DMS53 (cell line): ENCODE measurements at places on chromosomes 2 and 18.

- no peak for DNase-seq
Observed at GRCh38 chr2:62147610-62148301, 48.2 kb upstream of the B3GNT2 start.

DNA sequence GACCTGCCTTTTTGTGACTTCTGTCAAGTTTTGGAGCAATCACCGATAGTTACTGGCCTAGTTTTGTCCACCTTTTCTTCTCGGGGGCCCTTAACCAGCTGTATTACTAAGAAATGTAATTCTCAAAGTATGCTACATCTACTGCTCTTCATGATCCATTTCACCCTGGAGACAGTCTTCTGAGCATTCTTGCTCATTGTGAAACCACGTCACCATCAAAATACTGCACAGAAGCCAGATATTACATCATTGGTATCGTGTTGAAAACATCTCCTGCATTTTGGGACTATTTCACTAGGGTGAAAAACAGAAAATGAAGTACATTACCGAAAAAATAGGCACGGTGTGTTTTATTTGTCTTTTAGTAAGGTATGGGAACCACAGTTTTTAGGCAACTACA is 11.7 kb downstream of the LYPD6B start:
- DNase-seq, result no peak

DNA sequence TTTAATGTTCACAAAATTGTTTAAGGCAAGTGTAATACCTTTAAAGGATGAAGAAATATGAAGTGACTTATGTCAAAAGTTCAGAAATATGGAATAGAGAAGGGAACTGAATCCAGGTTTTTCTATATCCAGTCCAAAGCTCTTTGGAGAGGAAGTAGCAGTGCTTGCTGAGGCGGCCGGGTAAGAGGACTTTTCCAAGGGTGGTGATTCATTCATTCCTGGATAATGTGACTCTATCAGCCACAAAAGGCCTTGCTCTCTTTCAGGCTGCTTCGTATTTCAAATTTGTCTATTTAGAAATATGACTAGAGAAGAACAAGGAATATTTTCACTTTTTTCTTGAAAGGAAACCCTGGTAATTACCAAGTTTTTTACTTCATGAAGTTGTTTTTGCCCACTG is 830.1 kb upstream of the ZEB2 start:
- no peak for DNase-seq

- no peak for DNase-seq
Observed at GRCh38 chr2:25620077-25620476, 53.3 kb downstream of the DTNB start.

DNA sequence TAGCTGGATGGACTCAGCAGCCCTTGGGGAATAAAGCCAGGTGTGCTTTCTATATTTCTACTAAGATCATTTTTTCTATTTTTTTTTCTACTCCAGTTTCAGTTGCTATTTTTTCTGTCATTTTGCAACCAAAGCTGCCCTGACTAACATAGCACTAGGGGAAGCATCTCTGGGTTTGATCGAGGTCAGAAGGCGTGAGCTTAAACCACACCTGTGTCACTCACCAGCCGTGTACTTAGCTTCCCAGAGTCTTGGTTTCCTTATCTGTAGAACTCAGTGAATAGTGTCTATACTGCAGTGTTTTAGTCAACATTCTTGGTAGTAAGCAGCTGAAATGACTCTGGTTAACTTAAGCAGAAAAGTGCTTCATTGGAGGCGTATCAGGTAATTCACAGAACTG is 489.6 kb upstream of the SPRED2 start:
- DNase-seq, result no peak

GRCh38 chr2:12287220-12287751 is 429.4 kb upstream of the TRIB2 start:
- DNase-seq, result no peak

DNA sequence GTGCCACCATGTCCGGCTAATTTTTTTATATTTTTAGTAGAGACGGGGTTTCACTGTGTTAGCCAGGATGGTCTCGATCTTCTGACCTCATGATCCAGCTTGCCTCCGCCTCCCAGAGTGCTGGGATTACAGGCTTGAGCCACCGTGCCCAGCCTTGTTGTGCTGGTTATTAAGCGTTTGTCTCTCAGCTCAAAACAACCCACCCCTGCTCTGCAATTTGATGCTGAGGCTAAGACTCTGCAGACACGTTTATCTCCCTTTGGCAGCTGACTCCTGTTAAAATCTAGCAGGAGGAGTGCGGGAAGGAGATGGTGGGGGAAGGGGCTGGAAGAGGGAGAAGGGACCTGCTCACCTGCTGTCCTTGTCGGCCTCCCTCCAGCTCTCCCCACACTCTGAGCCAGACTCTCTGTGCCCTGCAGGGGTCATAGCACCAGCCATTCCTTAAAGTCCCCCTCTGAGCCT is 29.9 kb upstream of the IMPA2 start:
- DNase-seq, result peak; percentile 85

DNA sequence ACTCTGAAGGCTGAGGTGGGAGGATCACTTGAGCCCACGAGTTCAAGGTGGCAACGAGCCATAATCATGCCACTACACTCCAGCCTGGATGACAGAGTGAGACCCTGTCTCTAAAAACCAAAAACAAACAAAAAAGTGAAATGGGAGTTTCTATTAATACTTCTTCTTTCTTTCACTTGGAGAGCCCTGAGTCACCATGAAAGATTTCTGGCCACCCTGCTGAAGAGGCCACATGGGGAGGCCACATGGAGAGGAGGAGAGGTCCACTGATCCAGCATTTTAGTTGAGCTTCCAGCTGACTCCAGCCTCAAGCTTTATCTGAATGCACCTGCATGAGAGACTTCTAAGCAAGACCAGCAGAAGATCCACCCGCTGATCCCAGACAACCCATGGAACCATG is 74.2 kb upstream of the LAPTM4A start:
- peak; percentile 6 for DNase-seq

DNA sequence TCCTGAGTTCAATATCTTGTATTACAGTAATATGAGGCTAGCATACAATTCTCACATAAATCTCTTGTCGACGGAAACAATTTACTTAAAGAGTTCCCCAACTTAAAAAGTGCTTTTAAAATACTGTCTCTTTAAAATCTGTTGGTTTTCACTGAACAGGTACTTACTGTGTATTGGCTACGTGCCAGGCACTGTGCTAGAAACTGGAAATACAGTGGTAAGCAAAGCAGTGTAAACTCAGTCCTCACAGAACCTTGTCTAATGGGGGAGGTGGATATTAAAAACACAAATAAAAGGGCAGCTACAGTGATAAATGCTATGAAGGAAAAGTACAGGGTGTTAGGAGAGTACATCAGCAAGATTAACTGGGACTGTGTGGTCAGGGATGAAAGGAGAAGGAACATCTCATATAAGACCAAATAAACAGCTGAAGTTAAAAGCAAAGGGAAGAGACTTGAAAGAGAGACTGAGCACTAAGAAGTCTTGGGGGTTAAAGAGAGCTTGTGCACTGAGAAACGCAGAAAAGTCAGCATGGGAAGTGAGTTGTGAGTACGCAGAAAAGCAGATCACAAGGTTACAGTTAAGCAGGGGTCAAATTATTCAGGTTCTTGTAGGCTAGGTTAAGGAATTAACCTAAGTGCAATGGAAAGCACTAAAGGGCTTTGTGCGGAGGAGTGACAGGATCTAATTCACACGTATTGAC is 52.5 kb downstream of the USP40 start:
- DNase-seq, result no peak

- peak; percentile 56 for DNase-seq
Observed at GRCh38 chr2:229090225-229090624, 180.9 kb downstream of the PID1 start.

- no peak for DNase-seq
Observed at GRCh38 chr2:9264301-9264700, 57.7 kb downstream of the ASAP2 start.

- no peak for DNase-seq
Observed at GRCh38 chr2:228652366-228652765, 470.9 kb upstream of the SPHKAP start.

GRCh38 chr2:235533198-235533597 is 39.4 kb downstream of the AGAP1 start:
- no peak for DNase-seq

GRCh38 chr2:207254591-207255464 is 89.1 kb upstream of the KLF7 start:
- DNase-seq, result no peak

DNA sequence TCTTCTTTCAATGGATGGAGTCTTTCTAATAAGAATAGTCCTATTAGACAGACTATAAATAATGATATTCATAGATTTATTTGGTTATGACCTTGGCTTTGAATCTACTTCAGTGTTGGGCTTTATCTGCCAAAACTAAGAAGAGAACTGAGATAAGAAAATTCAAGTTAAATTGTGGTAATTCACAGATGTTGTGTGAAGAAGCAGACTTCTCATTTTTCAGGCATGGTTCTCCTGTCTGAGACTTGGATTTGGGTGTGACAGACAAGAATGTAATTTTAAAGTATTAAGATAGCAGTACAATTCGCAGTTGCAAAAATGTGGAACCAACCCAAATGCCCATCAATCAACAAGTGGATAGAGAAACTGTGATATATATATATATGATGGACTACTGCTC is 124.7 kb downstream of the QPCT start:
- no peak for DNase-seq

- DNase-seq, result no peak
Observed at GRCh38 chr2:191049728-191050639, 36.0 kb upstream of the STAT1 start.

DNA sequence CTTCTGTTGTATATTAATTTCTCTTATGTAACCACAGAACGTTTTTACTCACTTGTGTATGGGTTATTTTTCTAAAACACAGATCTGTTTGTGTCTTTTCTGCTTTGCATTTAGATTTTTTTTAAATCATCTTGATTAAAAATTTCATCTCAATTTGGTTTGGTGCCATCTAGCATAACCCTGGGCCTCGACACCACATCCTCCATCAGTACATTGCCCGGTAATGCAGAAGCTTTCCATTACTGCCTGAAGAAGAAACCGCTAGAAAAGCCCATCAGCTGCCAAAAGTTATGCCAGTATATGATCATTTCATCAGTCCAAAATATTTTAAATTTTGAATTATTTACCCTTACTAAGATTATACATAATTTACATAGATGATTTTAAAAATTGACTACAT is 26.2 kb downstream of the MAPRE2 start:
- no peak for DNase-seq

- DNase-seq, result no peak
Observed at GRCh38 chr2:186348200-186348599, 137.9 kb upstream of the ZC3H15 start.

- no peak for DNase-seq
Observed at GRCh38 chr2:85446296-85447221, 28.0 kb downstream of the SH2D6 start.

- DNase-seq, result no peak
Observed at GRCh38 chr2:1476617-1477195, 63.4 kb downstream of the TPO start.

DNA sequence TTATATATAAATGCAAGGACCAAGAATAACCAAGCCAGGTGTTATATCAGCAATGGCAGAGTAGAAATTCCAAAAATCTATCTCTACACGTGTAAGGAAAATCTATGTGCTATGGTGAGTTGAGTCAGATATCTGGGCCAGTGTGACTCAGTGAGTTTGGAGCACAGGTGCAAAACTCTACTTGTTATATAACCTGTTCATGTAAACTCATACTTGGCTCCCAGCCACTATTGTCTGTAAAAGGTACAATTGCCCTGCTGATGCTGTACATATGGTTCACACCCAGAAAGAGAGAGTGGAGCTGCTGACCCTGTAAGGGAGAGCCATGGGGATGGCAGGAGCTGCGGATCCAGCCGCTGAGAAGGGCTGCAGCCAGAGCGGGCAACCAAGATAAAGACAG is 112.0 kb downstream of the TRABD2A start:
- DNase-seq, result peak; percentile 61

DNA sequence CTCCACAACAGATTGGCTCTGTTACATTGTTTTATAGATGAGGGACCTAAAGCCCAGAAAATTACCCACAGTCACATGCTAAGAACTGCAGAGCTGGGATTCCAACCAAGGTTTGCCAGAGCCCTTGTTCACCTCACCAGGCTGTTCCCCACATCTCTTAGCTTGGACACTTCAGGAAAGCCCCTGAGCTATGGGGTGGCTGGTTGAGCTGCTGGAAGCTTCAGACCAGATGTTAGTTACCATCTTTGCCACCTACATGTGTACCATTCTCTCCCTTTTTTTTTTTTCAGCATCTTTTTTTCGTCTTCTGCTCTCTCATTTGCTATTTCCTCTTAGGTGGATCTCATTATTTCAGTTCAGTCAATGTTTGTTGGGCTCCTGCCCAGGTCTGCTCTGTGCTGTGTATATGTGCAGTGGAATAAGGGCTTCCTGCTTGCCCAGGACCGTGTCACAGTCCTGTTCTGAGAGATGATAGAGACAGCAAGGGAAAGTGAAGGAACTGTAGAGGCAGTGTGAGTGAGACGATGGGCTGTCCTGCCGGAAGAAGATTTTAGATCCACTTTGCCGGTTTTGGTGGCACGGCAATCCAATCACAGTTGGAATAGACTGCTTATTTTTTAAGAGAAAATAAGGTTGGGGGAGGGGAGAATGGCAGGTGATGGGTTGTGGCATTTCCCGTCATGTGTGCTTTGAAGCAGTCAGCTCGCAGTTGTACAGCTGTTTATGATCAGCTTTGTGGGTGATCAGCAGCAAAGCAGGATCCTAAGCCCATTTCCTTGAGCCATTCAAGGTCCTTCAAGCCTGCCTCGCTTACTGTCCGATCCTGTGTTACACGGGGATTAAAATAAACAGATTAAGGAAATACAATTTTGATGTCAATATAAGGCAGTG is 152.6 kb downstream of the RTN4 start:
- DNase-seq, result no peak

DNA sequence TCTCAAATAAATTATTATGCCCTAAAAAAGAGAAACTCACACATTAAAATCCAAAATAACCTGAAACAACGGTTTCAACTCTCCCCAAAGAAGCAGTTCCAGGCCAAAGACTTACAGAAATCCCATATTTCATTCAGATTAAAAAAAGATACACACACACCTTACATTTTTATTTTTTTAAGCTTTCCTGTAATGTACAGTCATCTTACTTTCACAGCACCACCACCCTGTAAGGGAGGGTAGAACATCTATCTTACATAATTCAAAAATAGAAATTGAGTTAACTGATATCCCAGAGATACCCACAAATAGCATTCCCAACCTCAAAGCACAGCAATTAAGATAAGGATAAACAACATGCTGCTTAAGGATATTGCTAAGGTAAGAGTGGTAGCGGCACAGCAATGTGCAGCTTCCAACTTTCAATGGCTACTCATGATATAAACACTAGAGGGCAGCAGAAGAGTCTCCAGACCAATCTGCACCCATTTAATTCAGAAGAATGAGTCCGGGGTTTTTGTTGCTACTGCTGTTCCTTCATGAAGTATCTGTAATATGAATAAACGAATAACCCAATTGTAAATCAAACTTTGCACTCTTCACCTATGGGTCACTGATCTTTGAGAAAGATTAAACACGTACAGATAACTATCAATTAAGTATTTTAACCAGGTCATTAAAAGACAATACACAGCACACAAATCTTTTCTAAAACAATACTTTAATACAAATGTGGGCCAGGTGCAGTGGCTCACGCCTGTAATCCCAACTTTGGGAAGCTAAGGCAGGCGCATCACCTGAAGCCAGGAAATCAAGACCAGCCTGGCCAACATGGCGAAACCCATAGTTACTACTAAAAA is 11.3 kb downstream of the GFPT1 start:
- DNase-seq, result peak; percentile 72
